ENCODE measurements at places on chromosomes 2 and 18.

DNA sequence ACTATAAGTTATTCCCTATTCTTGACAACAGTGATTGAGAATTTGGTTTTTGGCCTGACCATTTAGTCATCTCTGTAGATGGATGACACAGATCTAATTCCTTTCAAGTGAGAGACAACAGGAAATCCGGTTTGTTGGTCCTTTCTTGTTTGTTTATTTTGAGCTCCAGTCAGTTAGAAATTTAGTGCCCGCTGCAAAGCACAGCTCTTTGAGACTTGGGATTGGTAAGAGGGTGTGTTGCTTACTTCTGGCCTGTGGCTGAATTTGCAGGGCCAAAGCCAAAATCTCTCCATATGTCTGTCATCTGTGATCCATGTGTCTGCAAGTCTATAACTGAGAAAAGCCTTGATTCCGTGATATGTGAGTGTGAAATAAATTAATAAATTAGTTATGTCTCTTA, 74.3 kb downstream of the BIN1 start:
- DNase-seq = no peak

- no peak for DNase-seq
These were observed 141.7 kb downstream of the SH3RF3 start for GRCh38 chr2:109270505-109271312.

GRCh38 chr2:147368306-147368705, 476.5 kb upstream of the ACVR2A start:
- DNase-seq = no peak

DNA sequence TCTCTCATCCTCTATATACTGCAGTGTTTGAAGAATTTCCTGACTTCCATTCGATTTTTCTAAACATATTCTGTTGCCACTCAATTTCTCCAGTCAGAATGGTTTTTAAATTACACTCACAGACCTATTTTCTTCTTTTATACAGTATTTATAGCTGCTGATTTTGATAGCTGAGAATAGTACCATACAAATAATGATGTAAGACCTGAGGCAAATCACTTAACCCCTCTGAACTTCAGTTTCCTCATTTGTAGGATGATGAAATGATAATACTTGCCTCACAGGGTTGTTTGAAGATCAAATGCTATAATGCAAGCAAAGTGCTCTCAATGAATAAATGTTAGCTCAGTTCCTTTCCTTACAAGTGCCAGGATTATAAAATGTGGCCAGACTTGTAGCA, 241.8 kb downstream of the CPS1 start:
- no peak for DNase-seq

All from RCC 7860 (cell line).